ENCODE measurements at places on chromosomes 5 and 9.

DNA sequence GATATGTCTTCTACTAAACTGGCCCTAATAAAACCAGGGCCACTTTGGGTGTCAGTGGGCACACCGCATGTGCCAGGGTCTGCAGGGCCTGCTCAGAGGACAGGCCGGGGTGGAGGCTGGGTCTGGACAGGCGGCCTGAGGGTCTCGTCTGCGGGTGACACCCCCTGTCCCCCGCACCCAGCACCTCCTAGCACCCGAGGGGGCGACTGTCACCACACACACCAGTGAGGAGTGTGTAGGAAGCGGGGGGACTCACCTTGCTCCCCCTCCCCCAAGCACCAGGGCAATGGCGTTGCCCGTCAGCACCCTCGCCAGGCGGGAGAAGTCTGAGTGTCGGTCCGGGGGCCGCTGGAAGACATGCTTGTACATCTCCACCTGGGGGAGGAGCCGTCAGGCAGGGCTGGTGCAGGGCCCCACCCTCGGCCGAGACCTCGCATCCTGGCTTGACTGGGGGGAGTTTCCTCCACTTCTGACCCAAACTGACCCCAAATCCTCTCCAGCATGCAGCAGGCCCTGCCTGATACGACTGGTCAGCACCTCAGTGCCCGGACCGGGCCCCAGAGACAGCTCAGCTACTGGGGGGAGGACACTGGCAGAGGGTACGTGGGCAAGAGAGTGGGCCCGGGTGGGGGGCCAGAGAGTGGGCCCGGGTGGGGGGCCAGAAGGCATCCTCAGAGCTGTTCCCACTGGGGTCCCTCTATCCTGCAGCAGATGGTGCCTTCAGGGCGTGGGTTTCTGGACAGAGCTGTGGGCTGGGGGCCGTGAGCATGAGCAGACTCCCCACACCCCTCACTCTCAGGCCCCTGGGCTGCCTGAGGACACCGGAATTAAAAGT is 18.9 kb upstream of the NSMF start:
- no peak for DNase-seq

DNA sequence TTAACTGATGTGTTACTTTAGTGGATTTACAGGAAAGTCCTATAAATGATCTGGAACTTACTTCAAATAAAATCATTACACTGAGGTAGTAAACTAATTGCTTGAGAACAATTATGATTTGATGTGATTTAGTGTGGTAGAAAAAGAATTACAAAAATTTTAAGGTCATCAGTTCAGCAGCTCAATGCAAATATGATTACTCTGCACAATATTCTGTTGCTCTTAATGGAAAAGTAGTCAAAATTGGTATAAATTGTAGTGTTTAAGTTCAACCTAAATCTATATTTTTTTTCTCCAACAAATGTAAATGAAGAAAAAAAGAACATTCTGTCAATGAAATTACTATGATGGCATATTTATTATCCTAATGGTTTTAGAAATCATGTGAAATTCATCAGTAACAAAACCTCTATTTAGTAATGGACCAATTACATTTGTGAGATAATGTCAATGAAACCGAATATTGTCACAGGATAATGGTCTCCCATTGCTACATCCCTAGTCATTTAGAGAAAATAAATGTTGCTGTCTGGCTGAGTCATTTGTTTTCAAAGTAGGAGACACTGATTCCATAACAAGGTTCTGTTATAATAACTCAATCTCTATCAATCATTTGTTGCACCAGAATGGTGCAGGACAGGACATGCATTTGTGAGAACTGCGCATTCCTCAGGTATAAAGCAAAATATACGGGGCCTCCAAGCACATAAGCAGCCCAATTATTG is 177.1 kb downstream of the NFIB start:
- DNase-seq: no peak

DNA sequence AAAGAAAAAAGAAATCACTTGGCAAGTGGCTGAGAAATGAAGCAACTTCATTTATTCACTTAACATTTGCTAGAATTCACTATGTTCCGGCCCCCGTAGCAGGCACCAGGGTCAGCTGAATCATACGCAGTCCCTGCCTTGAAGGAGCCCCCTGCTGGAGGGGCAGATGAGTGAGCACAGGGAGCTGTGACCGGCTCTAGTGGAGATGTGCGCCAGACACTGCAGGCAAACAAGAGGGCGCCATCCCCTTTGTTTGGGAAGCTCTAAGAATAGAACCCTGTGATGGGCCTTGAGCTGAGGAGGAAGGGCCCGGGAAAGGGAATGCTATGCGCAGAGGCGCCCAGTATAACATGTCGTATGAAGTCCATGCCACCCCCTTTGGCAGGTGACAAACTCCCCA is 20.2 kb upstream of the RPL26L1 start:
- no peak for DNase-seq

- DNase-seq: no peak
These were observed 100.7 kb downstream of the EPB41L4A start for GRCh38 chr5:112318346-112318745.

GRCh38 chr5:95251185-95251584 is 33.7 kb downstream of the MCTP1 start:
- DNase-seq: no peak

Measured in spinal cord (tissue), 10 donors.